ENCODE measurements at places on chromosomes 3 and 15.

DNA sequence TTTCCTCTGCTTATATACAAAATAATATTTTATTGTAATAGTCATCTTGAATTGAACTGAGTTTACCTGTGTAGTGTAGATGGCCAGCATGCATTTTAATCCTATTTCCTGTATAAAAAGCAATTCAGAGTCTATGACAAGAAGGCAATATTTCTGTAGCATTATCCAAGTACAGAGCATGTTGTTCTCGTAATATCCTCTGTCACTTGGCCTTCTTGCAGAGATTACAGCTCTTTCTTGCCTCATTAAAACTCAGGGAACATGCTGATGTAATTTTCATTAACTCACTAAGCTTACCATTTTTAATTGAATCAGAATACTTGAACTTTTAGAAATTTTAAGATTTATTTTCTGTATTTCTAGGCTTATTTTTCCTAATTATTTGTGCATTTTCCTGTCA lies 203.3 kb upstream of the AGTR1 start:
- no peak for DNase-seq

DNA sequence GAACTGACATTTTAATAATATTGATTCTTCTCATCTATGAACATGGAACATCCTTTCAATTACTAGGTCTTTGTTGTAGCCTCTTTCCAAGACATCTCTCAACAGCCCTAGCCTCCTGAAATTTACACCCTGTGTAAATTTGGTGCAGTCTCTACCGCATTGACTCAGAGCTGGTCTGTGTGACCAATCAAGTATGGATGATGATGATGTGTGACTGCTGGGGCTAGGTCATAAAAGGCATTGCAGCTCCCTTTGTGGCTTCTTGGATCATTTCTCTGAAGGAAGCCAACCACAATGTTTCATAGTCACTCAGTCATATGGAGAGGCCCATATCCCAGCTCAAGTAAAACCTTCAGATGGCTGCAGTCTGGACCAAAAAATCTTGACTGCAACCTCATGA lies 62.1 kb upstream of the FAM3D start:
- DNase-seq: no peak

DNA sequence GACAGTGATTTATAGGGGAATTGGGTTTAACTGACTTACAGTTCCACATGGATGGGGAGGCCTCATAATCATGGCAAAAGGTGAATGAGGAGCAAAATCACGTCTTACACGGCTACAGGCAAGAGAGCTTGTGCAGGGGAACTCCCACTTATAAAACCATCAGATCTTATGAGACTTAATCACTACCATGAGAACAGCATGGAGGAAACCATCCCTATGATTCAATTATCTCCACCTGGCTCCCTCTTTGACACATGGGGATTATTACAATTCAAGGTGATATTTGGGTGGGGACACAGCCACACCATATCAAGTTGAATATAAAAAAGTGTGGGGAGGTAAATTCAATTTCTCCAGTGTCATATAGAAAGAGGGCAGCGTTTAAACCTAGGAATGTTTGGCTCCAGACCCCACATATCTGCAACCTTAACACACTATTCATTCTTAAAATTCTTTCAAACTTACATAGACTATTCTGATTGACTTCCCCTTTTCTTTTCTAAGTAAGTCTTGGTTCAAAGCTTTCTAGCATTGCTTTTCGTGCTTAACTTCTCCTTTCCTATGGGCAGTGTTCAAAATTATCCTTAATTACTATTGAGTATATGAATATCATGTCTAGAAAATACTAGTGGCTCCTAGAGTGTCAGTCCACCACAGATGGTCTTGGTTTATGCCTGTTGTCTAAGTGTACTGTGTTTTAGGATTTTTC lies 446.7 kb upstream of the GBE1 start:
- DNase-seq: no peak

GRCh38 chr3:16300881-16301359 lies 35.9 kb downstream of the OXNAD1 start:
- no peak for DNase-seq

DNA sequence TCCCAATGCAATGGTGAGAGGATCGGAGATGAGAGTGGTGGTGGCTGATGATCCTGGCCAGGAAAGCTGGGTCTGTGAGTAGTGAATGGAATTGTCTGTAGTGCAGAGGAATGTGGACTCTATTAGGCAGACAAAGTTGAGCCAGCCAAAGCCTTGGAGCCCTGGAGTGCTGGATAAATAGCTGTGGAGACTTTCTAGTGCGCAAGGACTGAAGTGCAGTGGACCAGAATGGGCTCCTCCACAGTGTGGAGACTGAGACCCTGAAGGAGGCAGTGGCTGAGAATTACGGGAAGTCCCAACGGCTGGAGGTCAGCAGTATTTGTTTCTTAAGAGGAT lies 874 bp downstream of the ZNF662 start:
- DNase-seq: no peak

GRCh38 chr3:52433328-52433995 lies 11.4 kb downstream of the SEMA3G start:
- DNase-seq: no peak

DNA sequence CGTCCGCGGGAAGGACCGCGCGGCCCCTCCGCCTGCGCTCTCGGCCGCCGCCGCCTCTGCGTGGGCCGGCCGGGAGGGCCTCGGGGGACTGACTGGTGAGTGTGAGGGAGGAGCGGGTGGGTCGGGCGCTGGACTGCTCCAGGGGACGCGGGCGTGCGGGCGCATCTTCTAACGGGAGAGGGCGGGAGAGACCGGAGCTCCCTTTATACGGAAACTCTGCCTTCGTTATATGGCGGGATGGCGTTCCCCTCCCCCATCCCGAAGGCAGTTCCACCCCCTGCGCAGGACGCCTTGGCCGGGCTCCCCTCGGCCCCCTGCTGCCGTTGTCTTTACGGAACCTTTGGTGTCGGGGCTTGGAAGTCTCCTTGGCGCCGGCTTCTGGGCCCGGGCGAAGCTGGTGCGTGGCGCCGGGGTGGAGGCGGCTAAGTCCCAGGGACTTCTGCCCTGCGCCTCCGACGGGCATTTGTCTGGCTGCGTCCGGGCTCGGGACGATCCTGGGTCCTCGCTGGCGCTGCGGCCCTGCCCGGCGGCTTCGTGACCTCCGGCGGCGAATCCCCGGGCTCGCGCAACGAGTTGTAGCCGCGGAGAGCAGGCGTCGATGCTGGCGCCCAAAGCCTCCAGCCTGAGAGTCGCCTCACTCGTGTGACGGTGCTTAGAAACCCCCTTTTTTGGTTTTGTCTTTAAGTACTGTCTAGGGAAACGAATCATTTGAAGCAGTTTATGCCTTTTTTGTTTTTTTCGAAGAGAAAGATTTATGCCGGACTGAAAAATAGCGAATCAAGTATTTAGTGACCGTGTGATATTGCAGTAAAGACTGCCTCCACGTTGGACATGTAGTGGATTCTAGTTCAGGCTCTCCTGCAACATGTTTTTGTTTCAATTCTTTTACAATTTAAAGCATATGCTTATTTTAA lies 623 bp downstream of the ZNF639 start:
- DNase-seq: peak; percentile 56

GRCh38 chr3:139380575-139380974 lies 8.9 kb downstream of the COPB2 start:
- DNase-seq: no peak

GRCh38 chr3:128992926-128993460 lies 883 bp downstream of the CFAP92 start:
- no peak for DNase-seq

- DNase-seq: peak; percentile 57
Observed at GRCh38 chr3:124887177-124887931, at the start of gene ITGB5. Gene ITGB5 (minus strand): TSS chr3:124887365. CDS start chr3:124887000, 365 bp downstream.

DNA sequence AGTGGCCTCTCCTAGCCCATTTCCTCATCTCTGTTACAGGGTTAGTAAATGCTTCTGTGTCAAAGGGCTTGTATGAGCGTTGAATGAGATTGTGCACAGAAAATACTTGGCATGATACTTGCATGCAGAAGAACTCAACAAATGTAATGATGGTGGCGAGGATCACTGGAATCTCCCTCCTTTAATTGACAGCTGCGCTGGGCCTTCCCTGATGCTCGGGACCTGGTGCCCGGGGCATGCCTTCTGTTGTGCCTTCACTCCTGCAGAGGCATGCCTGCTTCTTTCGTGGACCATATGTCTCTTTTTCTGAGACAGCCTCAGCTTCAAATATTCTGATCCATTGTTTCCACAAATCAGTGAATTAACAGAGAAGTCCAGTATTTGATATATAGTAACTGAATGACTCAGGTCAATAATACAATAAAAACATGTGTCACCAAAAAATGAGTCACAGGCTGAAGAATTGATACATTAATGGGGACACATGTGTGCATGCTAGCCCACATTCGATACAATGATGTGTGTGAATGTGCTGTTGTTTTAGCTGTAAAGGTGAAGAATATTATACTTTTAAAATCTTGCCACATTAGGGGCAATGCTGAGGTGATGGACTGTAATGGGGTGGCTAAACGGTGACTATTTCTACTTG lies 243.3 kb upstream of the TBL1XR1 start:
- no peak for DNase-seq

DNA sequence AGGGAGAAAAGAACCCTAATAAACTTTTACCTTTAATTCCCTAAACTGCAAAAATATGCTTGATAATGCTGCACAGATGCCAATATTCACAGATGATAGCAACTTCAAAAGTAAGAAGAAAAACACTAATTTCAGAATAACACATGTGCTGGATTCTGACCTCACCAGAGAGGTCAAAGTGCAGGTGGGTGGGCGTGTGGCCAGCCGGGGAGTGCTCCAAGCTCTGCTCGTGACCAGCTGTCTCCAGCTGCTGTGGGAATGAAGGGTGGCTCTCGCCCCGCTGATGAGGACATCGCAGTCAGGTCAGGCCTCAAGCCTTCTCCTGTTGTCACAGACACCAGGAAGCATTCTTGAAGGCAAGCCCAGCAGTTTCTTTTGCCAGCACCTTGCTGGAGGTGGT lies 57.1 kb downstream of the ADAMTS17 start:
- no peak for DNase-seq

GRCh38 chr3:177624528-177625495 lies 427.5 kb upstream of the TBL1XR1 start:
- DNase-seq: no peak

DNA sequence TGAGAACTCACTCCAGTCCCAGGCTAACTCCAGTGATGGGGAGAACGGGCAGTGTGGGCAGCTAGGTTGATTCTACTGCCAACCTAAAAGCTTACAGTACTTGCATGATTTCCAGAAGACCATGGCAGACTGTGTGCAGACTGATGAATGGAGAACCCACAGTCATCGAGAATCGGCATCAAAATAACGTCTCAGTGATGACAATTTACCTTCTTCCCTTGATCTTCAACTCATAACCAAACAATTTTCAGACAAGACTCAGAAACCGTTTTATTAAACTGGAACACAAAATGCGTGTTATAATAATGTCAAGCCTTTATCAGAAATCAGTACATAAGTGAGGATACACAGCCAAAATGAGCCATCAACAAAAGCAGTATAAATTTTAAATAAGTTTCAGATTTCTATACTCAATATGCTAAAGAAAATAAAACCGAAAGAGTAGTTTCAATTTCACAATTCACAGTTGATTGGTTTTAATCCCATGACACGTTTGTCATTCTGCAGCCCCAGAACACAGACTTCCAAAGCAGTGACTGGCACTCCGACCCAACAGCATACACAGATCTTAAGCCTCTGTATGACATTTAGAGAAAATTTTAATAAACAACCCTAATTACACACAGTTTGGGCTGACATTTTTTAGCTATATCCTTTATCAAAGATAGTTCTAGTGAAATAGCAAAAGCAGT lies 54.5 kb downstream of the ZMAT3 start:
- DNase-seq: no peak

DNA sequence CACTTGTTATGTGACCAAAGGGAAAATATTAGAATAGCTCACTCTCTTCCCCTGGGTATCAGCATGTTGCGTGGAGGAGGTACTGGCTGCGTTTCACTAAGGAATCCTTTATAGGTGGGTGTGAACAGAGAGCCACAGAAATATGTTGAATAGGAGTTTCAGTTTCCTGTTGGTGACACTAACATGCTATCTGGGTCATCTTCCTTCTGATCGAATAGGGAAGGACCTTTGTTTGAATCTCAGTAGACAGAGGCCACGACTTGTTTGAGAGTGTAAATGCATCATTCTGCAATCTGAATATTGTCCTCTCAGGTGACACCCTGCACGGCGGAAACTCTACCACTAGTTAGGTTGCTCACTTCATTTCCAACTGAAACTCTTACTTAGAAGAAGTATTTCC lies 157.9 kb upstream of the SLC2A2 start:
- no peak for DNase-seq

GRCh38 chr3:90092994-90093393 lies 985.6 kb downstream of the EPHA3 start:
- DNase-seq: no peak

DNA sequence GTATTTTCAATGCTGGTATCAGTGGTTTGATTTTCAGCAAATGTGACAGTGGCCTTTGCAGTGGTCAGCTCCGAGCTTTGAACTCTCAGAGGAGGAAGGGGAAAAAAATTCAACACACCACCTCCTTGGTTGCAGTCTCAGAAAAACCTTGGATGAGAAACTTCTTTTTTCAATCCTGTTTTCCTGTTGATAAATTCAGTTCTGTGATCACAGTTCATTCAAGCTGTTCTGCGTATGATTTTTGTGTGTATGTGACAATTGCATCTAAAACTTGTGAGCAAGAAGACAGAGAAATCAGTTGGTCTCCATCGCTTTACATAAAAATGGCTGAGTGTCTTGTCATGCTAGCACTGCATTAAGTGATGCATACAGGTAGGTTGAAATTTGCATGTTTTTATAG lies 19.2 kb downstream of the ZBTB38 start:
- no peak for DNase-seq
